ENCODE measurements at places on chromosomes 2 and 18.

GRCh38 chr2:85751627-85752026, 2.2 kb upstream of the ATOH8 start:
- DNase-seq, result no peak

DNA sequence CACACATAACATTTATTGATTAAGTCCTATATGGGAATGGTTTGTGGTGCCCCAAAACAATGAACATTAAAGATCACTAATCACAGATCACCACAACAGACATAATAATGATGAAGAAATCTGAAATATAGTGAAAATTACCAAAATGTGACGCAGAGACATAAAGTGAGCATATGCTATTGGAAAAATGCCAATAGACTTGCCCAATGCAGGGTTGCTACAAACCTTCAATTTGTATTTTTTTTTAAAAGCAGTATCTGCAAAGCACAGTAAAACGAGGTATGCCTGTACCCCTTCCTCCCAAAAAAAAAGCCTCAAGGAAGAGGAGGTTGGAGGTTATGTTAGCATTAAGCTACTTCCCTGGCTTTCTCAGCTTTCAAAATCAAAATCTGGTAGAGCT, 131.1 kb downstream of the RBMS1 start:
- DNase-seq, result no peak

DNA sequence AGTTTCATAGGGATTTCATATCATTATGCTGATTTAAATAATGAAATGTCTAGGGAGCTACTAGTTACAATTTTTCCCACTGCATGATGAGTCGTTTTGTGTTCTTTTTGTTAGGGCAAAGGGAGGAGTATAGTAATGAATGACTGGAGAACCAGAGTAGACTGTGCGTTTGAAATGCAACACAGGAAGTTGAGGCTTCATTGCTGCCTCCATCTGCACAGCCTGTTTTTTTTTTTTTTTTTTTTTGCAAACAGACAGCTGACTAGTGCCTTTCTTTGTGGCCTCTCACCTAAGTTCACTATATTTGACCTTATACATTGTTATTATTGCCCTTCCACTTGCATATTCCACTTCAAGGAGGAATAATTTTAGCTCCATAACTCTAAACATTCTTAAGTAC, 286.7 kb upstream of the LRRTM1 start:
- DNase-seq, result no peak

- DNase-seq, result no peak
Observed at GRCh38 chr18:13877157-13877556, 38.2 kb downstream of the MC2R start.

DNA sequence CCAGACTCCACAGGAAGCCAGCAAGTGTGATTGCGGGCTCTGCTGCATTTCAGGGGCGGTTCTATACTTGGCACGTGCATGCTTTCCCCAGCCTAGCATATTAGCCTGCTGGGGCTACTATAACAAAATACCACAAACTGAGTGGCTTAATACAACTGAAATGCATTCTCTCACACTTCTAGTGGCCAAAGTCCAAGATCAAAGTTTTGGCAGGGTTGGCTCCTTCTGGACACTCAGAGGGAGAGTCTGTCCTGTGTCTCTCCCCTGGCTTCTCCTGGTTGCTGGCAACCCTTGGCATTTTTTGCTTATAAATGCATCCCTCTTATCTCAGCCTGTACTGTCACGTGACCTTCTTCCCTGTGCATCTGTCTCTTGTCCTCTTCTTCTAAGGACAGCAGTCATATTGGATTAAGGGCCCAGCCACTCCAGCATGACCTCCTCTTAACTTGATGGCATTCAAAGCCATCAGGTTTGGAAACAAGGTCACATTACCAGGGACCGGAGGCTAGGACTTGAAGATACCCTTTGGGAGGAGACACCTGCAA, 138.7 kb downstream of the RNF152 start:
- no peak for DNase-seq

DNA sequence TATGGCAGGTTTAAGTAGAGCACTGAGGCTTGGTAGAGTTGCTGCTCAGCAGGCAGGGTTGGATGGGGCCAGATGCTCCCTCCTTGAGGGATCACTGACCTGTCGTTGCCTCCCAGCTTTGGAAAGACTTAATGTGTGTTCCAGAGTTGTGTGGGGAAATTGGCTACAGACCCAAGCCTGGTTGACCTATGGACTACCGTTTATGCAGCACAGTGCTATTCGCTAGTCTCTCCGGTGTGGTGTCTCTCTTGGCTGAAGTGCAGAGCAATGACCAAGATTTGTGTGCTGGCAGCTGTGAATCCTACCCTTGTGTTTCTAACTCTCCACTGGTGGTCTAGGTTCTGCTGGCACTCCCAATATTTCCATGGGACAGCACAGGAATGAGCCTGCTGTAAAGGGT, 29.8 kb upstream of the SLC4A10 start:
- DNase-seq, result no peak

- no peak for DNase-seq
Observed at GRCh38 chr2:20649576-20649975, 1.3 kb downstream of the HS1BP3 start.

DNA sequence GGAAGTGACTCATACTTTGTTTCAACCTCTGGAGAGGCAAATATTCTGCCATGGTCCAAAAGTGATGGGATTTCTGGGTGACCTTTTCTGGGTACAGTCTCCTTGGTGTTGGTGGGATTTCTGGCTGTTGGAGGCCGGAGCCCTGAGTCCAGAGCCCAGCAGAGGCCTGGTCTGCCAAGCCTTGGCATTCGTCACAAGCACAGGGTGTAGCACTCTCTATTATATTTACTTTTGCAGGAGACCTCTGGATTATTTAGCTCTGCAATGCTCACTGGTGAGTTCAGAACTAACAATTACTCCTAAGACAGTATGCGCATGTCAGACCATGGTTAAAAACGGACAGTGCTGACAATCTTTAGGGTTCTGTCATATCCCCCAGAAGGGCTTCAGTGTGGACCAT, 201.6 kb upstream of the TWIST2 start:
- no peak for DNase-seq

- DNase-seq, result no peak
Observed at GRCh38 chr2:69104261-69104660, 91.3 kb downstream of the ANTXR1 start.

DNA sequence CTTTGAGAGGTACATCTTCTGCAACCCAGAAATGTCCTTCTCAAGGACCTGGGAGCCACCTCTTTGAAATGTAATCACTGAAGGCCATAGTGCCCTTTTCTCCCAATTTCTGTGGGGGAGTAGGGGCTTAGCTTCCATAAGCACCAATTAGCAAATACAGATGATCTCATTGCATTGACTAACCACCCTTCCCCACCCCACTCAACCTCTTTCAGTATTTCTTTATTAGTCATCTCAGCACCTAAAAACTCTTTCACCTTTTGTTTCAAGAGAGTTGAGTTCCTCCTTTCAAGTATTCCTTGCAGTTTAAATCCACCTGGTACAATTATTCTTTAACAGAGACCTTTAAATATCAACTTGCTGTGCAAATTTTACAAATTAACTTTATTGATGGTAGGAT, 1011.8 kb upstream of the CDH2 start:
- no peak for DNase-seq

- no peak for DNase-seq
Observed at GRCh38 chr2:217521820-217522219, 481.0 kb downstream of the TNS1 start.

- no peak for DNase-seq
Observed at GRCh38 chr18:70310560-70311320, 21.9 kb downstream of the SOCS6 start.

All from GM12892 (cell line).